ENCODE measurements at places on chromosomes 5 and 9. TPM values are rescaled to one million over a fixed set of nuclear protein-coding genes. Genes with fewer than 3 reads are reported as not detected.

Gene FGFR4
- 1.5 TPM for total RNA-seq

Gene CLK4
- total RNA-seq = 65.3 TPM

Gene EIF4E1B
- not detected for total RNA-seq

Gene CATSPER3
- total RNA-seq = 0.98 TPM

Gene EPB41L4B
- 5.3 TPM for total RNA-seq

Gene LCN10
- 15.9 TPM for total RNA-seq

Gene ROPN1L
- total RNA-seq = not detected

- H3K4me1 ChIP-seq = no peaks in the 10 kb centered on the region
- no peak for DNase-seq
- H3K27ac ChIP-seq = no peak overlapping the region
- H3K36me3 ChIP-seq = peaks cover 6% of the 10 kb centered on the region
- no peak overlapping the region for H3K4me3 ChIP-seq
- H3K27me3 ChIP-seq = no peaks in the 10 kb centered on the region
Observed at GRCh38 chr5:180783340-180784052, 19.1 kb downstream of the MGAT1 start.

- DNase-seq = no peak
- H3K27ac ChIP-seq = no peak overlapping the region
- no peaks in the 10 kb centered on the region for H3K4me1 ChIP-seq
- H3K27me3 ChIP-seq = no peaks in the 10 kb centered on the region
- no peaks in the 10 kb centered on the region for H3K36me3 ChIP-seq
- H3K4me3 ChIP-seq = no peak overlapping the region
Observed at GRCh38 chr9:85053206-85053786, 383.8 kb downstream of the NTRK2 start.

DNA sequence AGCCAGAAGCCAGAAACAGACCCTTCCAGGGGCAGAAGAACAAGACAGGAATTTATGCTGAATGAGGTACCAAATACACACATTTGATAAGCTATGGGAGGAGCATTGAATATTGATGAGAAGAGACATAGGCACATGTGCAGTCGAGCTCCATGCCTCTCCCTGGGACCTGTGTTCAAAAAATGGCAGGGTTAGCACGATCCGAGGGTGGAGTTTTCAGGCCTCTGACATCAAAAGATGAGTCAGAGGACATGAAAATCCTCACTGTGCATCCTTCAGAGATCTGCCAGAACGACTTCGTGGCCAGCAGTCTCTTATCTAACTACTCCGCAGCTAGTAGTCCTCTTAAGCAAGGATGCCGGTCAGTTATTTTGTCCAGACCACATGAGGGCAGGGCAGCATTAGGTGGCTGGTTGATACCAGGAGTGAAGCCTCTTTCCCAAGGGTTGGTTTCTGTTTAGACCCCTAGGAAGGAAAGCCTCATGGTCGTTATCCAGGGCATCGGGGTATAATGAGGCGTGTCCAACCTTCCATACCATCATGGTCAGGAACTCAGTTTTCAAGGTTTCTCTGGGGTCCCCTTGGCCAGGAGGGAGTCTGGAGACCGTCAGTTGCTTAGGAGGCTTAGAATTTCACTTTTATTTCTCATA, 11.6 kb upstream of the CMBL start:
- no peaks in the 10 kb centered on the region for H3K4me1 ChIP-seq
- H3K27me3 ChIP-seq = no peaks in the 10 kb centered on the region
- no peak overlapping the region for H3K4me3 ChIP-seq
- H3K36me3 ChIP-seq = no peaks in the 10 kb centered on the region

DNA sequence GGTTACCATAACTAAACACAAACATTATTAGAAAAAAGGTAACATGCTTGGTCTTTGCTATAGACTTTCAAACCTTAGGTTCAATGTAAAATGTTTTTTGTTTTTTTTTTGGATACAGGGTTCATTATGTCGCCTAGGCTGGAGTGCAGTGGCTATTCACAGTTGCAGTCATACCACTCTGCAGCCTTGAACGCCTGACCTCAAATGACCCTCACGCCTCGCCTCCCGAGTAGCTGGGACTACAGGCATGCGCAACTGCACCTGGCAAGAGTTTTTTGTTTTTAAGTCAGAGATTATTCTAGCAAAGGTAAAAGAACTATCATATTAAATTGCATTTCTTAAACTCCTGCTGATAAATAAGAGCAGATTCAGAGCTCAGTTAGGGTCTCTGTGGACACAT, 55.1 kb upstream of the NR5A1 start:
- H3K4me1 ChIP-seq = no peaks in the 10 kb centered on the region
- H3K4me3 ChIP-seq = no peak overlapping the region
- no peak for DNase-seq
- no peak overlapping the region for H3K27ac ChIP-seq
- no peaks in the 10 kb centered on the region for H3K36me3 ChIP-seq

- peaks cover 7% of the 10 kb centered on the region for H3K4me1 ChIP-seq
- no peaks in the 10 kb centered on the region for H3K36me3 ChIP-seq
- peak overlapping the region; percentile 35 for H3K4me3 ChIP-seq
- no peak for DNase-seq
Observed at GRCh38 chr9:134323741-134324358, 2.4 kb upstream of the RXRA start.

- DNase-seq = peak; percentile 71
- H3K4me3 ChIP-seq = no peak overlapping the region
- peak overlapping the region; percentile 68 for H3K27ac ChIP-seq
- peaks cover 66% of the 10 kb centered on the region for H3K36me3 ChIP-seq
- no peaks in the 10 kb centered on the region for H3K27me3 ChIP-seq
- H3K4me1 ChIP-seq = peaks cover 41% of the 10 kb centered on the region
Observed at GRCh38 chr5:172106511-172107356, 81.3 kb downstream of the STK10 start.

GRCh38 chr5:156893517-156893916, 43.4 kb downstream of the PPP1R2B start:
- peaks cover 12% of the 10 kb centered on the region for H3K4me1 ChIP-seq
- DNase-seq = no peak
- H3K27me3 ChIP-seq = peaks cover 2% of the 10 kb centered on the region
- no peak overlapping the region for H3K4me3 ChIP-seq
- no peaks in the 10 kb centered on the region for H3K36me3 ChIP-seq

DNA sequence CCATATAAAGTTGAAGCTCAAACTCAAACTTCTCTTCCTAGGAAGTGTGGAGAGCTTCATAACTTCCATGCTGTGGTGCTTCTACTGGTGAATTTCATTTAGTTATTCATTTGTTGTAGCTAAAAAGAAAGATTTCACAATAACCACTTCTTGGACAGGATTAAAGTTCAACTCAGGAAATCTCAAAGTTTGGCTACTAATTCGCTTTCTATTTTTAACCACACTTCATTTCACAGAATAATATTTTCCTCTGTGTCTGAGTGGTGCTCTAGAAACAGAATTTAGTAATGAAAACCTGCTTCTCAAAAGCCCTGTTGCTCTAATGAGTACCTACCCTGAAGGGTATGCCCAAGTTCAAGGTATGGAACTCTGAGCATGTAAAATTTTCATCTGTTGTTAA, 73.9 kb downstream of the ACTBL2 start:
- H3K4me1 ChIP-seq = no peaks in the 10 kb centered on the region
- H3K36me3 ChIP-seq = no peaks in the 10 kb centered on the region
- H3K4me3 ChIP-seq = no peak overlapping the region
- no peak for DNase-seq

- H3K27me3 ChIP-seq = no peaks in the 10 kb centered on the region
- H3K36me3 ChIP-seq = peaks cover 49% of the 10 kb centered on the region
- peaks cover 32% of the 10 kb centered on the region for H3K4me1 ChIP-seq
- no peak for DNase-seq
- no peak overlapping the region for H3K4me3 ChIP-seq
Observed at GRCh38 chr5:138349852-138350562, 2.5 kb upstream of the KDM3B start.

DNA sequence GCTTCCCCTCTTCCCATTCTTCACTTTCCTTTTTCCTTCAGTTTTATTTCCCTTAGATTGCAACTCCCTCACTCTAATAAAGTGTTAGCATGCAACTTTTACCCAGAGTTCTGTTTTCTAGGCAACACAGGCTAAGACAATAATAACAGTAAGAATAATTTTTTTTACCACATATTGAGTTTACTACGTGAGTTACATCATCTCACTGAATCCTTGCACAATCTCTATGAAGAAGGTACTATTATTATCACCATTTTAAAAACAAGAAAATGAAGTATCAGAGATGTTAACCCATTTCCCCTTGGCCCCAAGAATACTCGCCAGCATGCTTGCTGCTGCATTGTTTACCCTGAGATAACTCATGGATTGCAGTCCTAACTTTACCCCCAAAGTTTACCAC, 53.7 kb upstream of the SMIM32 start:
- H3K36me3 ChIP-seq = no peaks in the 10 kb centered on the region
- H3K4me1 ChIP-seq = no peaks in the 10 kb centered on the region
- H3K4me3 ChIP-seq = no peak overlapping the region
- DNase-seq = no peak
- H3K27me3 ChIP-seq = peaks cover 5% of the 10 kb centered on the region

DNA sequence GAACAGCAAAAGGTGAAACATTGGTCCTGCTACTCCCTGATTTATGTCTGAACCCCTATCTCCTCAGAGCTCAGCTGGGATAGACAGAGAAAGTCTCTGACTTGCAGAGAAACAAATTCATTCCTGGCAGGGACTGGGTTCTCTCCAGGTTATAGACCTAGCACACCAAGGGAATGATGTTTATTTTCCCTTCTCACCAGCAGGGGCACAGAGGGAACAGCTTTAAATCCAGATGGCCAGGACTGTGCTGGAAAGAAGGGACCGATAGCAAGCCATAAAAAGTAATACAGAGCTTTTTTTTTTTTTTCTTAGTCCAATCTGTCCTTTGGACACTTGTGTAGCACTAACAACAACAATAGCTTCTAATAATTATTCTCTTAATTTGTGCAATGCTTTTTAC, 141.1 kb upstream of the C9orf72 start:
- no peak for DNase-seq
- no peak overlapping the region for H3K4me3 ChIP-seq
- no peaks in the 10 kb centered on the region for H3K36me3 ChIP-seq
- H3K27ac ChIP-seq = no peak overlapping the region
